ENCODE measurements at places on chromosomes 4 and X. TPM values are rescaled to one million over a fixed set of nuclear protein-coding genes. Genes with fewer than 3 reads are reported as not detected.

TBC1D9 gene
- polyA plus RNA-seq: 0.19 TPM

ERAS gene
- 1.7 TPM for polyA plus RNA-seq

- DNase-seq: no peak
Observed at GRCh38 chrX:53122013-53122412, 28.1 kb downstream of the KANTR start.

DNA sequence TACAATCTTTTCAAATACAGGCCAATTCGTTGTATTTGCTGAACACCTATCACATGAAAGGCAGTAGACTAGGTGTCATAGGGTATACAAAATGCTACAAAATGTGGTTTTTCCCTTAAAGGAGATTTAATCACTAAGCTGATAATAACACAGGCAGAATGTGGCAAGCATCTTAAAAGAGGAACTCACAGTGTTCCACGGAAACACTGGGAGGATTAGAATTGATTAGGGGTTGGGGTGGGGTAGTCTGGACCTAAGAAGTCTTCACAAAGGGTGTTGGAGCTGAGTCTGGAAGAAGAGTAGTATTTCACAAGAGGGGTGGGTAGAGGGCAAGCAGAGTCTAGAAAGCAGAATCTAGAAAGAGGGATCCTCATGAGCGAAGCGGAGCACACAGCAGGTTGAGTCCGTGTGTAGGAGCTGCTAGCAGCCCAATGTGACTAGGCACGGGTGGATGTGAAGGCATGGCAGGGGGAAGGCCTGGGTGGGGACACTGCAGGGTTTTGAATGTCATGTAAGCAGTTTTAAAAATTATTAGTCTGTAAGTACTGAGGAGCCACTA lies 123.6 kb downstream of the MGST2 start:
- no peak for DNase-seq

SLC9B1 gene
- polyA plus RNA-seq: 0.66 TPM

MTTP gene
- polyA plus RNA-seq: 0.50 TPM

- DNase-seq: no peak
Observed at GRCh38 chrX:154472685-154473632, 6.1 kb downstream of the LAGE3 start.

DNA sequence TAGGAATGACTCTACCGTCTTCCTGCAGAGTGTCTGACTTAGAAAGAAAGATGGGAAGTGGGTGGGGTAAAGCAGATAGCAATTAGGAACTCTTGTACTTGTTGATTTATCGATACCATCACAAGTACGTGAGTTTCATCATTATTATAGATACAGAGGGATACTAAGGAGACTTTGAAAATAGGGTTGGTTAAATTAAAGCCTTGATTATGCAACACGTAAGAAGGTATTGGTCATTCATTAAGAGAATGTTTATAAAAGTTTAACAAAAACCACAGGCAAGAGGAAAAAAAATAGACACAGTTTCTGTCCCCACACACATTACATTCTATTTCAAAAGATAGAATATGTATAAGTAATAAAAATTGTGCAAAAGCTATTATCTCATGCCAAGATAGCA lies 65.9 kb upstream of the UGT2B7 start:
- no peak for DNase-seq

SERTM2 gene
- 0.27 TPM for polyA plus RNA-seq

LANCL3 gene
- polyA plus RNA-seq: 0.26 TPM

AMTN gene
- not detected for polyA plus RNA-seq

DNA sequence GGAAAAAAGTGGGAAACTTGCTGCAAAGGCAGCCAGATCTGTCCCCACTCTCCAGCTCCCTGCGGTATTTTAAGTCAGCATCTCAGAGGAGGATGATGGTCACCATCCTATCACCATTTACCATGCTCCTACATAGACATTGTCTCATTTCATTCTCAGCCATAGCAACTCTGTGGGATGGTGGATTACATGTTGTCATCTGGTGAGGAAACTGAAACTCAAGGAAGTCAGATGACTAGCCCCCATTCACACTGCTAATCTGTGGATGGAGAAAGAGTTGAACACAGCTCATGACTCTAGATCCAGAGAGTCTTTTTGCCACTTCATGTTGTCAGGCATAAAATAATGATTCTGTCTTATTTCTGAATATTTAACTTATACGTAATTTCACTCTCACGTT lies 323.5 kb downstream of the PTTG2 start:
- DNase-seq: no peak

All from GM23338 (cell line).